ENCODE measurements at places on chromosomes 16 and 17.

DNA sequence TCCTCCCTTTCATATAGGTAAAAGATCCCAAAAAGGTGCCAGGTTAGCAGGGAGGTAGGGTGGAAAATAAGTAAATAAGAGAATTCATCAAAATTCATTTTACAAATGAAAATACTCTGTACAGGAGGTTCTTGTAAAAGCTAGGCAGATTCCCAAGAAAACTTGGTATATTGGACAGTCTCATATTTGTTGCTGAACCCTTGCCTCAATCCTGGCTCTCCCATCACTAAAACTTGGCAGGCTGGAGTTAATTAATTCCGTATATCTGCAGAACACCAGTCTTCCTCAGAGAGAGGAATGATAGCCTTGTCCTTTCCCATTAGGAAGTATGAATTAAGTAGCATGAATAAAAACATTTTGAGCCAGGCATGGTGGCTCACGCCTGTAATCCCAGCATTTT is 66.2 kb upstream of the MTMR4 start:
- DNase-seq: no peak

GRCh38 chr16:1102921-1103635 is 7.0 kb upstream of the C1QTNF8 start:
- DNase-seq: peak; percentile 62

DNA sequence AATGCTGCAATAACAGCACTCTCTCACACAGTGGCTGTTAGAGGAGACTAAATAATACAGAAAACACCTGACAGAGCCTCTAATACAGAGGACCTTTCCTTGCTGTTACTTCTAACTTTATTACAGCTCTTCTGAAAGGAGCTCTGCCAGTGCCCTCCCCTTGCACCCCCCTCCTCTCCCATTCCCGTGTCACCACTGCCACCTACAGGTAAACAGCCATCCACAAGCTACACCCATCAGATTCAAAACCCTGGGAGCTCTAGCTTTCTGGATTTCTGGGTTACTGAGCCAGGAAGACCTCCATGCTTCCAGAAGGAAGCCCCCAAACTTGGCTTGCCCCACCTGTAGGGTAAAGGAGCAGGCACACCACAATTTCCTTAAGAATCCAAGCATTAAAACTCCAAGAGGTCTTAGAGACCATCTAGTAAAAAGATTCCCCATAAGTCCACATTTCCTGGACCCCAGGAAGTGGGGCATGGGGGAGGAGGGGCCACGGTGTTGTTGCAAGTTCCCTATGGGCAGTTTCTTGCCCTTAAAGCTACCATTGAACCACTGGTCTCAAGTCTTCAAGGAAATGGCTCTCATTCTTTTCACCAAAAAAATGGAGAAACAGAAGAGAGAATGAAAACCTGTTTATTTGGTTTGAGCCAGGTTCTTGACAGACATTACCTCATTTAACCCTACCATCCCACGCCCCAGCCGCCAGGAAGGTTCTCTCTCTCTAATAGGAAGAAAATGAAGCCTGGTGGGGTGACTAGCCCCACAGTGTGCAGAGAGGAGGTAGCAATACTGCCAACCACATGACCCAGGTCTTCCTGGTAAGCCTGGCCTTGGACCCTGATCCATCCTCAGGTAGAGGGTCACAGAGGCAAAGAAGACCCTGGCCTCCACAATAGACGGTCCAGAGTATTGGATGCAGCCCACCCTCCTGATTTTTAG is 52.8 kb downstream of the TOM1L2 start:
- DNase-seq: peak; percentile 18

DNA sequence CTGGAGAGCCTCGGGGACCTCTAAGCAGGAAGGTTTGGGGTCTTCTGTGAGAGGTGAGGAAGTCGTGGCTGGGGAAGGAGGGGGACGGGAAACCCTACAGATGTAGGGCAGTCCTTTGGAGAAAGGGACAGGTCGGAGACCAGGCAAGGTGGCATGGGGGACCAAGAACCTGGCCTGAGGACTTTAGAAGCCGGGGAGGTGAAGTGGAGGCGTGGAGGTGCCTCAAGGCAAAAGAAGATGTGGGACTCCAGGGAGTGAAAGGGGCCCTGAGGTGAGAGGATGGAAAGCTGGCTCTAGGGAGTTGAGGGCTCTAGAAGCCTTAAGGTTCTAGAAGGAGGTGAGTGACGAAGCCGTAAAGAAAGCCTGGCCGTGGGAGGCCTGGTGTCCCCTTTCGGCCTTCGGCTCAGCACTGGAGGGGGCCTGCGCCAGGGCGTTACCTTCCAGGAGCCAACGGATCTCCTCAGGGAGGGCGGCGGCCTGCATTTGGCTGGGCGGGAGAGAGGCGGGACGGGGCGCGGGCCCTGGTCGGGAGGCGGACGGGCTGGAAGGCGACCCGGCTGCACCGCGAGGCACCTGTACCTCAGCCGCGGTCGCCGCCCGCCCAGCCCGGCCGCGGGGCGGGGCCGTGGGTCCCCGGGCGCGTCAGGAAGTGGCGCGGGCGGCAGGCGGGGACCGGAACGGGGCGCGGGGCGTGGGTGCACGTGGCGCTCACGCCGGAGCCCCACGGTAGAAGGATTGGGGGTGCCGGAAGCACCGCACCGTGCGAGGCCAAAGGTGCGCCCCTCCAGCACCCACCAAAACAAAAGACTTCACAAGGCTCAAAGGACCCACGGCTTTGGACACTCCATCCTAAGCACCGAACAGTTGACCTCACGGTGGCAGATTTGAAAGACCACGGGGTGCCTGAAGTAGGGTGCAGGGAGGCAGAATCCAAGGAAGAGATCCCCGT is at the start of gene SKAP1:
Gene SKAP1 (minus strand): TSS at position 577 of the 949 bp plus-strand sequence.
- DNase-seq: peak; percentile 57

DNA sequence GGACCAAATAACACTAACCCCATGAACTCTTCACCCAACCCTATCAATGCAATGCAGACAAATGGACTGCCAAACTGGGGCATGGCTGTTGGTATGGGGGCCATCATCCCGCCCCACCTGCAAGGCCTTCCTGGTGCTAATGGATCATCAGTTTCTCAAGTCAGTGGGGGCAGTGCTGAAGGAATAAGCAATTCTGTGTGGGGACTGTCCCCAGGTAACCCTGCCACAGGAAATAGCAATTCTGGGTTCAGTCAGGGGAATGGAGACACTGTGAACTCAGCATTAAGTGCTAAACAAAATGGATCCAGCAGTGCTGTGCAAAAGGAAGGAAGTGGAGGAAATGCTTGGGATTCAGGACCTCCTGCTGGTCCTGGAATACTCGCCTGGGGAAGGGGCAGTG is 78.9 kb downstream of the TMC6 start:
- no peak for DNase-seq

- no peak for DNase-seq
These were observed 2.7 kb downstream of the NXPH3 start for GRCh38 chr17:49578414-49578813.
